ENCODE measurements at places on chromosomes 2 and 18.

GRCh38 chr2:217822296-217823252, 180.2 kb downstream of the TNS1 start:
- no peak for DNase-seq

- no peak for DNase-seq
Observed at GRCh38 chr18:66872277-66872676, 268.4 kb upstream of the CDH19 start.

DNA sequence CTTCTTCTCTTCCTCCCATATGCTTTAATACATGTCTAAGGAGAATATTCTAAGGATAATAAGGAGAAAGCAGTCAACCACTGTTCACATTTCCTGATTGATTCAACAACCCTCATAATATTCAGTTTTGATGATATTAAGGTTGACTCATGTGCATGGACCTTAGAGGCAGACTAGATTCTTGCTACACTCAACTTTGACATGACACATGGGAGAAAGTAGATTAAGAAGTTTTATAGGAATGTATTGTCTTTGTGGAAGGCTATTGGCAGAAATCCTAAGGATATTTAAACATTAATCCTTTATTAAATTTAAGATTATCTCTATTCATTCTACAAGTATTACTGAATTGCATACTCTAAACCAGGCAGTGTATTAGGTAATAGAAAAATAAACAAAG, 309.1 kb upstream of the CYRIA start:
- no peak for DNase-seq

- no peak for DNase-seq
Observed at GRCh38 chr2:108536133-108536780, 2.0 kb downstream of the LIMS1 start.

- no peak for DNase-seq
Observed at GRCh38 chr2:201127570-201127969, 11.6 kb downstream of the CFLAR start.
